ENCODE measurements at places on chromosomes 12 and 14.

DNA sequence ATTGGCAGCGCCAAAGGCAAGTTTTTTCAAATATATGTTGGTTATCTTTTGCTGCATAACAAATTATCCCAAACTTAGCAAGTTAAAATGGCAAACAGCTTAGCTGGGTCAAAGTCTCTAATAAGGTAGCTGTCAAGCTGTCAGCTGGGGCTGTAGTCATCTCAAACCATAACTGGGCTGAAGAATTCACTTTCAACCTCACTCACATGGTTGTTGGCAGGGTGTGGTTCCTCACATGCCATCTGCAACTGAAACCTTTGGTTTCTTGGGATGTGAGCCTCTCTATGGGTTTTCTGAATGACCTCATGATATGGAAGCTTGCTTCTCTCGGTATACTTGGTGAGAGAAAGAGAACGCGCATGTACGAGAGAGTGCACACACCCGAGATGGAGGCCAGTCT lies 125.4 kb downstream of the LRIG3 start:
- DNase-seq = no peak

- DNase-seq = no peak
These were observed 7.8 kb upstream of the ABCC9 start for GRCh38 chr12:21949036-21949435.

DNA sequence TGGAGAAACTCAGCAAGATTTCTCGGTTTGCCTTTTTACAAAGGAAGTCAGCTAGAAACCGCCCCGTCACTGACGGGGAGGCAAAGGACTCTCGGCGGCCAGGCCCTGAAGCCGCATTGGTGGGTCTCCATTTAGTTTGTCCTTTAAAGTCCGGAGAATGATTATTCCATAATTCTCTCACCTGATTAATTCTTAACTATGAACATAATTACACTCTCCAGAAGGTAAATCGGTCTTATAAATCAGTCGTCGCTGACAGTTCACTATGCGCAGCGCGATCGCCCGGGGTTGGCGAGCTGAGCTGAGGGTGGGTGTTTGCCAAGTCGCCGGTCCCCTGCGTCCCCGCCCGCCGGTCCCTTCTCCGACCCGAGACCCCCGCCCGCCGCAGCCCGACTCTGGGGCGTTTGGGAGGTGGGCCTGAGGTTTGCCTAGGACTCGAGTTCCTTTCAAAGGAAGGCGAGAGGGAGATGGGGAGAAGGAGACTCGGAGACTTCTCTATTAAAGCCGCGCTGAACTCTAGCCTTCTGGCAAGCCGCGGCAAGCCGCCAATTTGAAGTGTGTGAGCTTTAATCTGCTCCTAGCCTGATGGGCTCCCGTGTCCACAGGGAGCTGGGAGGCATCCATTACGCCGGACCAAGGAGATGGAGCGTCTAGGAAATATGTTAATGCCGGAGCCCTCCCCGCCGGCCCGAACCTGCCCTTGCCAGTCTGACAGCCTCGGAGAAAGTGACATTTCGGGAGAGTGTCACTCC lies 392.9 kb downstream of the NOVA1 start:
- no peak for DNase-seq

GRCh38 chr12:41972598-41972997 lies 172.1 kb downstream of the GXYLT1 start:
- DNase-seq = no peak

DNA sequence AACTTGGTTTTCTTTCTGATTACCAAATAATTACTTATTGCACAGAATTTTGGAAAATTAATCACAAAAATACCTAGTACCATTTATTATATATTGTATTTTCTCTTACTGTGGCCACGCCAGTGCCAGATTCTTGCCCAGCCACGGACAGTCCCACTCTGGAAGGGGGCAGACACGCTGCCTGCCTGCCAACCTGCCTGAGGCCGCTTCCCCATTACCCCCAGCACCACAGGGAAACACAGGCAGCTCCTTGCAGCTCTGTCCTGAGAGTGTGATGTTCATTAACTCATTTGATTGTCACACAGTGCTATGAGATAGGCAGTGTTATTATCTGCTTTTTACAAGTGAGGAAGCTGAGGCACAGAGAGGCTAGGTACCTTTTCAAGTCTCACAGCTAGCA lies 46.8 kb downstream of the CACNA1C start:
- DNase-seq = no peak

Measured in mucosa of gallbladder (tissue), 1 donor.